ENCODE measurements at places on chromosomes 7 and 10.

DNA sequence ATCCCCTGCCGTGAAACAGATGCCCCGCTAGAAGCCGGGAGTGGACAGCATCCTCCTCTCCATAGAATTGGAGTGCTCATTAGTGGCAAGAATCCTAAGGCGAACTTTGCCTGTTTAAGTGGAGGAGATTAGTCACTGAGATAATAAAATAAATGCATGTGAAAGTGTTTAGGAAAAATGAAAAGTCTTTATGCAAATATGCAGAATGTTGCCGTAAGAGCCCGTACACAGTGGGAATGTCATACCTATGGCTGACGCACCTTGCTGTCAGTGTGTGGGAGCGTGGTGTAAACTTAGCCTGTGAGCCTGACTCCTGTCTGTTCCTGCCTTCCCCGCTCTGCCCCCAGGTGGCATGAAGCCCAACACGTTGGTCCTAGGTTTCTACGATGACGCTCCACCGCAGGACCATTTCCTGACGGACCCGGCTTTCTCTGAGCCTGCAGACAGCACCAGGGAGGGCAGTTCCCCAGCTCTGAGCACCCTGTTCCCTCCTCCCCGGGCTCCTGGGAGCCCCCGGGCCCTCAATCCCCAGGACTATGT is 1.7 kb upstream of the TRIP6 start:
- ATAC-seq = no peak

- peak; percentile 84 for ATAC-seq
Observed at GRCh38 chr10:3045471-3046209, 21.7 kb upstream of the PFKP start.

DNA sequence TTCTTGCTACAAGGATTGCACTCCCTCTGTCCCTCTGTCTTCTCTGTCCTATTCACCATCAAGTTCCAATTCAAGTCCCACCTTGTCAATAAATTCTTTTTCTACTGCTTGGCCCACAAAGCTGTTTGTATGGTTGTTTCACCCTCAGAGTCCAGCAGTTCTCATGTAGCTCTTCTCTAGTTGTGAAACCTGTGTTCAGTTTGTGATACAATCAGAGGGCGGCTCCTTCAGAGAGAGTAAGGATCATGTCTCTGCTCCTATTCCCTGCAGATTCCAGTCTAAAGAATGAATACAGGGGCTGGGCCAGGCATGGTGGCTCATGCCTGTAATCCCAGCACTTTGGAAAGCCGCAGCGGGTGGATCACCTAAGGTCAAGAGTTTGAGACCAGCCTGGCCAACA is 126.6 kb upstream of the BET1 start:
- ATAC-seq = no peak

DNA sequence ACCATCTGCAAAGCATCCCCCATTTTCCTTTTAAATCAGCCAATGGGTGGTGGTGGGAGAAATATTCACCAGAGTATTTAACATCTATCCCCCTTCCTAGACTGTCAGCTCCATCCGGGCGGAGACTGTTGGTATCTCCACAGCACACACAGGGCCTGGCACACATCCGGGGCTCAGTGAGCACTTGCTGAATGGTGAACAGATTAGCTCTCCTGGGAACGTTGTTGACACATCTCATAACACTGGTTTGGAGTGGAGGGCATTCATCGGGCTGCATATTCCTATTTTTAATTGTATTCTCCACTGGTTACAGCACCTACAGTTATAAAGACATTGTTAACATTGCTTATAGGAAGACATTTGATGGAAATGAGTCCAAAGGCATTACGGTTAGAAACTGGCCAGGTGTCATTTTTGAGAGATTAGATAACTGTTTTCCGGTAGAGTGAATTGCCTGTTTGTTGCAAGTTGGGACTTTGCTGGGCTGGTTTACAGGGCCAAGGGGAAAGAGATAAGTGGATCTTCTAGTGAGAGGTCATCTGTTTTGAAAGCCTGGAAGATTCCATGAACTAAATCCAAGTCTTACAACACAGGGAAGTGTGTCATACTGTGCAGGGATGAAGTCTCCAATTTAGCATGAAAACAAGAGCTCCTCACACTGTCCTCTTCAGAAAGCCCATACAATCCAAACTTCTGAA is 101.8 kb downstream of the EGFR start:
- ATAC-seq = no peak

DNA sequence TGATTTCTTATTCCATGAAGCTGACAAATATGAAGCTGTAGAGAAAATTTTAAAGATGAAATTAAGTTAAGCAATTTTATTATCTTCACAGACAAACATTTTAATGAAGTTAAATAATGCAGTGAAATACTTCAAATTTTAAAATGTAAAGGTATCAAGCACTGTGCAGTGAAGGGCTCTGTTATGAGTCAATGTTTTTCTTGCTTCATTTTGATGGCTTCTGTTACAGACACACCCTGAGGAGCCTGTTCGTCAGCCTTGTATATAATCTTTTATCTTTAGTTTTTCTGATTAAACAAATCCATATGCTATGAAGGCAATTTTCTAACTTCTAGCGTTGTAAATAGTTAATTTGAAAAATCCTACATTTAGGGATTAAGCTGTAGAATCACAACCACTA is 18.5 kb downstream of the VSTM2A start:
- no peak for ATAC-seq

- ATAC-seq = peak; percentile 89
Observed at GRCh38 chr10:6014241-6014761, 37.0 kb upstream of the IL15RA start.

DNA sequence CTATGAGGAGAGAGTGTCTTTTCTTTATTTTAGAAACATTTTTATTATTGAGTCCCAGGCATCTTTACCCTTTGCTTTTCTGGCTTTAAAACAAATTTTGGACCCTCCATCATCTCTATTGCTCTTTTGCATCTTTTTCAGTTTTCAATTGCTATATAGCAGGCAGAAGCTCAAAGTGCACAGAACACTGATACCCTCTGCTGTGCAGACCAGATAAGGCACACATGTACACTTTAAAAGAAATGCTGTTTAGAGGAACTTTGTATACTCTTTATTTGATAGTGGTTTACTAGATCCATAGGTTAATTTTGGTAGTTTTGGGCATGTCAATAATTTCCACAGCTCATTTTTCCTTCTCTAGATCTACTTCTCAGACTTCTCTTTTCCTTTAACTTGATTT is 324.2 kb downstream of the SH2D4B start:
- ATAC-seq = no peak

DNA sequence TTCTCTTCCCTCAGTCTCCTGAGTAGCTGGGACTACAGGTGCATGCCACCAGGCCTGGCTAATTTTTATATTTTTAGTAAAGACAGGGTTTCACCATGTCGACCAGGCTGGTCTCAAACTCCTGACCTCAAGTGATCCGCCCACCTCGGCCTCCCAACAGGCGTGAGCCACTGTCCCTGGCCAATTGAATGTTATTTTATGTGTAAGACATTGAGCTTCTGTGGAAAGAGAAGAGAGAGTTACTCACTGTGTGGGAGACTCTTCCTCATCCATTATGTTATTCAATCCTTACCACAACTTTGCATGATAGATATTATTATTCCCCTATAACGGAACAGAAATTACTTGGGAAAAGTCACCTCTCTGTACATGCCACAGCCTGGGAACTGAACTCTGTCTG is 32.6 kb upstream of the MXI1 start:
- no peak for ATAC-seq

- no peak for ATAC-seq
Observed at GRCh38 chr10:116278846-116279245, 5.8 kb upstream of the GFRA1 start.

GRCh38 chr10:63008491-63008890 is 124.6 kb upstream of the NRBF2 start:
- ATAC-seq = no peak

GRCh38 chr10:116272440-116273283 is at the start of gene GFRA1:
GFRA1 (minus strand) TSS chr10:116273206; CDS start chr10:116272029, 1,177 bp downstream.
- peak; percentile 58 for ATAC-seq

- ATAC-seq = peak; percentile 62
Observed at GRCh38 chr10:16847644-16848043, 30.4 kb upstream of the RSU1 start.

GRCh38 chr10:34280599-34281374 is 534.3 kb downstream of the PARD3 start:
- ATAC-seq = peak; percentile 97

GRCh38 chr10:132508581-132509443 is 28.8 kb upstream of the INPP5A start:
- no peak for ATAC-seq

DNA sequence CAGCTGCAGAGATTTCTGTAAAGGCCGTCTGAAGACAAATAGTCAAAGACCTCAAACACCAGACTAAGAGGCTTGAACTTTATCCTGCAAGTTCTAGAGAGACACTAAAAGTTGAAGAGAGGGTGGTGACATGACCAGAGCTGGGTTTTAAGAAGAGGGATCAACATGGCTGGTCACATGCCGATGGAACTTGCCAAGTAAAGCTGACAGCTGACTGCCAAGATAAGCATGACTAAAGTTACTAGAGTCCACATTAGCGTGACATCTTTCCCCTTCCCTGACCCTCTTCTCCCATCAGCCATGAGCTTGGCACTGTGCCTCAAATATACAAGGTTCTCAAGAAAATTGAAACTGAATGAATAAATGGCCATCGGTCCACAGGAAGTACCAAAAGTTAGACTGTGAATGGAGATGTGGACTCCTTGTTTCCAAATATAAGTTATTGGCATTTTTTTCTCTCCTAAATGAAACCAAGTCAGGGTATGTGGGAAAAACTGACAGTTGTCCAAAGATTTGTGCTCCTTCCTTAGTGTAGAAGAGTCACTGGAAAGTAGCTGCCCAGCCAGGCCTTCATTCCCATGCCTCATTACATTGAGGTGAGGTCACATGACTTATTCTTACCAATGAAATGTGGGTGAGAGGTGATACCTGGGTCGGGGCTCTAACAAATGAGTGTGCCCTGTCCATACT is 24.5 kb downstream of the XPNPEP1 start:
- ATAC-seq = no peak

DNA sequence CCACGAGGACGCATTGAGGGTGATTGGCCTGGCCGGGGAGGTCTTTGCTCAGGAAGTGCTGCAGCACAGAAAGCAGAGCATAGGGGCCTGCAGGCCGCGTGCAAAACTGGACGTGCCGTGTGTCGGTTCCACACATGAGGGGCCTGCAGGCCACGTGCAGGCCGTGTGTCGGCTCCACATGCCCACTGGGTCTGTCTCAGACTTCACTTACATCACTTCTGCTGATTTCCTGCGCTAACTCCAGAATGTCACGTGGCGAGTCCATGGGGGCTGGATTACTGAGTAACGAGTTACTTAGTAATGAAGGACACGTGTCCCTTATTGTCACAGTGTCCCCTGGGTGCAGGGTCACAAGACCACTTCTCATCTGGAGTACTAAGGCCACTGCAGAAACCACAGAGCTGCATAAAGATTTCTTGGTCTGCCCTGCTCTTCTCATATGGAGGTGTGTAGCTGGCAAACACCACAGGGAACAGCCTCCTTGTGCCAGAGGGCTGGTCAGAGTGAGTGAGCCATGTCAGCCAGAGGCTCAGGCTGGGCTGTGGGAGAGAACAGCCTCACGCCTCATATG is 60.8 kb downstream of the GDI2 start:
- ATAC-seq = no peak

DNA sequence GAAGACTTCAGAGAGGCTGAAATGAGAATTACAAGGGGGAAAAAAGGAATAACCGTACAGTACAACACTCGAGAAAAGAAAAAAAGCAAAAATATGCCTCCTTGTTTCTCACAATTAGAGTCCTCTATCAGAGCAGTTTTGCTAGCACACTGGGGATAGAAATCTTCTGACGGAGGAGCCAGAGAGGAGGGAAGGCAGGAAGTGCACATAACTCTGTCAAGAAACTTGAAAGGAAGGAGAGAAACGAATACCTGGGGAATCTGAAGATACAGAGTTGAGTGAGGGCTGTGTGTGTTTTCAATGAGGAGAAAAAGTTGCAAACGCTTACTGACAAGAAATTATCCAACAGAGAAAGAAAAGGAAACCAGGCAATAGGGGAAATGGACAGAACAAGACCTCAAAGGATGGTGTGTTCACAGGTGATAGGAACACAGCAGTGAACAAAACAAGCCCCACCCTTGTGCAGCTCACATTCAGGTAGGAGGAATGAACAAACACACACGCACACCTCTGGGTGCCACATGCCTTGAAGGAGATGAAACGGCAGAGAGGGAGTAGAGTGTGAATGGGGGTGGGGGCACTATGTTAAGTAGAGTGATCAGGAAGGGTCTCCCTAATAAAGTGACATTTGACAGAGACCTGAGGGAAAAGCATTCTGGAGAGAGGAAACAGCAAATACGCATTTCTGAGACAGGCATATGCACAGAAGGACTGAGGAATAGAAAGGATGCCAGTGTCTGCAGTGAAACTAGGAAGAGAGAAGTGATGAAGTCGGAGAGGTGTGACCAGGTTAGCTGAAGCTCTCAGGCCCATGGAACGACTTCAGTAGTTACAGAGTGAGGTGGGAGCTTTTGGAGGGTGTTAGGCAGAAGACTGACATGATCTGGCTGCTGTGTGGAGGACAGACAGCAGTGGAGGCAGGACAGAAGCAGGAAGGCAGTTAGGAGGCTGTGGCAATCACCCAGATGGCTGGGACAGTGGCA is 46.7 kb upstream of the SPOCK2 start:
- no peak for ATAC-seq

DNA sequence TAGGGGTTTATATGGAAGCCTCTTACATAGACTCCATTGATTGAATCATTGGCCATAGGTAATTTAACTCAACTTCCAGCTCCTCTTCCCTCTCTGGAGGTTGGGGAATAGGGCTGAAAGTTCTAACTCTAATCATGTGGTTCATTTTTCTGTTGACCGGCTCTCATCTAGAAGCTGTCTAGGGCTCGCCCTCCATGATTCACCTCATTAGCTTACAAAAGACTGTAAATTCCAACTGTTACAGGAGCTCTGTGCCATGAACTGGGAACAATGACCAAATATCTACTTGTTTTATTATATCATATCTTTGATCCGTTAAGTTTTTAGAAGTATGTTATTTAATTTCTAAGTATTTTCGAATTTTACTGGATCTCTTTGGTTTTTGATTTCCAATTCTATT is 263.0 kb downstream of the TCF7L2 start:
- ATAC-seq = no peak

DNA sequence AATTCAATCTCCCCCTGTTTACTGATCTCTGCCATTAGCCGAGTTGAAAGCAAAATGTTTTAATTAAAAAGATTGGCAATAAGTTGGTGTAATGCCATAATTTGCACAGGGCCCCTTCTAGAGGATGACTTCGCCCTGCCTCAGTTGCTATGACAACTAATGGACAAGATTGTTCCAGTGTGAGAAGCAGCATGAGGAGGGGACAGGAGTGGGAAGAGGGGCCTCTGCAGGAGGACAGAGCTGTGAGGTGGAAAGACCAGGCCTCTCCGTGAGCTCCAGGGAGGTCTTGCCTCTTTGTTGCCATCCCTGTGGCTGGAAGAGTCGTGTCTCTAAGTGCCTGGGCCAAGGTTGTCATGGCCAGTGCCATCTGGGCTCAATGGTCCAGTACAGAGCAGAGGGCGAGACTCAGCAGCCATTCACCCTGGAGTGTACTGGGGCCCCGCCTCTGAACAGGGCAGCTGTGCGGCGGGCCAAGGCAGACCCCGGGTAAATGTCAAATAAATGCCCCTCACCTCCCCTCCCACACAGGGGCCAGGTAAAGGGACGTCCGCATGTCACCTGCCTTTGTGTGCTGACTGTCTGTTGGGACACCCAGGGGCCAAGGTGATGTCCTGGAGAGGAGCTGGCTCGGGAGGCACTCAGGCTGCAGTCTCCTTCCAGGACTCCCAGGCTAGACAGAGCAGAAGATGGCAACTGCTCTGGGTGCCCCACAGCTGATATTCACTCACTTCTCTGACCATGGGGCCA is 97.0 kb upstream of the RET start:
- ATAC-seq = no peak
